ENCODE measurements at places on chromosomes 3 and 15.

- DNase-seq, result no peak
Measured at GRCh38 chr3:70421506-70421905, 109.1 kb upstream of the MDFIC2 start.

DNA sequence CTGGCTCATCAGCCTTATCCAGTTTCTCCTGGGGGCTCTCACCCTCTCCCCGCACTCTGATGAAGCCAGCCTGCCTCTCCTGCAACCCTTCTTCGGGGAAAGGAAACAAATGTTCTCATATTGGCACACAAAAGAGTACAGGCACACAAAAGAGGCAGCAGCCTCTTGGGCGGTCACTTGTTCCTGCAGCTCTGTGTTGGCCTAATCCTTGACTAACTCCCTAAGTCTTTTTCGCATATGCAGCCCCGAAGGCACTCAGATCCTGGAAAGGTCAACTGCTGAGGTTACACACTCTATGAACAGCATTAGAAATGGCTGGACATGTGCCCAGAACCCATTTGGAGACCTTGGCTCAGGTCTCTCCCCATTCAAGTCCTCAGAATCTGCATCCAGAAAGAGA, 7.4 kb upstream of the CAMP start:
- DNase-seq, result no peak

DNA sequence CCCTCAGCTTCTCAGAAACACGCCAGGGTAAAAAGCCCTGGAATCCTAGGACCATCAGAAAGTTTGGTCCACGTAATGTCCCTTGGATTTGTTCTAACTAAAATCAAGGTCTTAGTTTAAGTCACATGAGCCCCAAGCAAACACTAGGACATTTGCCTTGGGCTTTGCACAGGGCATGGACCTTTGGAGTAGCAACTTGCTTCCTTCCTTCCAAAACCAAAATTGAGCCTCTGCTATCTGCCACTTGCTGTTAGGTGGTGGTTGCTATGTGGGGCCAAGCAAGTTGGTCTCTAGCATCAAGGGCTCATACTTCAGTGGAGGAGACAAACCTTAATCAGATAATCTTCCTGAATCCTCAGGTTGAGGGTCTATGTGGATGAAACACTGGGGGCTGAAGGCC, 4.0 kb upstream of the DAG1 start:
- DNase-seq, result no peak

DNA sequence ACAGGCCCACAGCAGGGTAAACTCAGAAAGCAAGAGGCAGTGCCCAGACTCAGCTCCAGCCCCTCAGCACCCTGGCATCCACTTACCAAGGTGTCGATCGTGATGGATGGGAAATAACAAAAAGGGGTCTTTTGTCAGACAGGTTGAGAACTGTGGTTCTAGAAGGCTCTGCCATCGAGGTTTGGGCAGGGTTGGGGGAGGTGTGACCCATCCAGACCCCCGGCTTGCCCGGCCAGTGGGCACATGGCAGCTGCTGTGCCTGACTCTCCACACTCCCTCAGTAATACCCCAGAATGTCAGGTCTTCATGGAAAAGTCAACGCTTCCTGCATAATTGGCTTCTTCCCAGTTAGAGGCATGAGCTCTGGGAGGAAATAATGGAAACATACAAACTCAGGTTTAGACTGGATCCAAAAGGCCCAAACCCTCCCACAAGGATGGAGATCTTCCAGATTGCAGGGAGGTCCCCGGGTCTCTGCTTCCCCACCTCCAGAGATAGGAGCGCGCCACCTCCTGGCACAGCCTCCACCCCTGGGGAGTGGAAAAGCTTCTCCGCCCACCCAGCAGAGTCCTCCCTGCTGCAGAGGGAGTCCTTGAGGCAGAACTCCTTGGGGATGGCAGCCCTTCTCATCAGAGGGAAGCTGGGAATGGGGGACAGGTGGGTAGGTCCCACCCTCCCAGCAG, 149.8 kb upstream of the IQSEC1 start:
- DNase-seq, result no peak

GRCh38 chr3:135558906-135559305, 406.6 kb upstream of the PPP2R3A start:
- no peak for DNase-seq

DNA sequence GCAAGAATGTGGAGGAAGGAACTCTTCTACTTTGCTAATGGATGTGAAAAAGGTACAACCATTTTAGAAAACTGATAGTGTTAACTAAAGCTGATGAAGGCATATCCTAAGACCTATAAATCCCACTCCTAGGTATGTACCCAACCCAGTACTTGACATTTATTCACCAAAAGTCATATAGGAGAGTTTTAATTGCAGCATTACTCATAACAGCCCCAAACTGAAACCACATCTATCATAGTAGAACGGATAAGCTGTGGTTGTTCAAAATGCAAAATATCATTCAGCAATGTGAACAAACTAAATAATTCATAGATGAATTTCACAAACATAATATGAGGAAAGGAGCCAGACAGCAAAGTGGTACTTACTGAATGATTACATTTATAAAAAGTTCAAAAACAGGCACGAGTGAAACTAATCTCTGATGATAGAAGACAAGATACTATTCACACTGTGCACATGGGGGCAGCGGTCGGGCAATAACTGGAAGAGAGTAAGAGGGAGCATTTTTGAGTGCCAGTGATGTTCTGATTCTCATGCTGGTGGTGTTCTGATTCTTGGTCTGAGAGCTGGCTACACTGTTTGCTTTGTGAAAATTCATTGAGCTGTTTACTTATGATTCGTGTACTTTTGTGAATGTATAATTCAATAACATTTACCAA, 34.3 kb downstream of the GOLIM4 start:
- DNase-seq, result no peak

DNA sequence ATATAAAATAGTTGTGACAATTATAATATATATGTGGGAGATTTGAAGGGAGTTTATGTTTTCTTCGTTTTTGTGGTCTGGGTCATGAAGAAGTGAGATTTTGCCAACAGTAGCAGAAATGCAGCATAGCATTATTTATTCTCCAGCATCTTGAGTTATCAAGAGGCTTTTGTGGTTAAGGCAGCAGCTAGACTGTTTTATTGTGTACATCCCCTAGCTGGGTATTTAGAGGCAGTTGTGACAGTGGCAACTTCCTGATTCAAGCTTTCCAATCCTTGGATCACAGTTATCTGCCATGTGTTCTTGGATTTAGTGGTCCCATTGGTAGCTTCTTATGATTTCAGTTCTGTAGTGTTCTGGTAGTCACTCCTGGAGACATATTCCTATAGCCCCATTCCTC, 29.0 kb downstream of the ARIH1 start:
- DNase-seq, result no peak

DNA sequence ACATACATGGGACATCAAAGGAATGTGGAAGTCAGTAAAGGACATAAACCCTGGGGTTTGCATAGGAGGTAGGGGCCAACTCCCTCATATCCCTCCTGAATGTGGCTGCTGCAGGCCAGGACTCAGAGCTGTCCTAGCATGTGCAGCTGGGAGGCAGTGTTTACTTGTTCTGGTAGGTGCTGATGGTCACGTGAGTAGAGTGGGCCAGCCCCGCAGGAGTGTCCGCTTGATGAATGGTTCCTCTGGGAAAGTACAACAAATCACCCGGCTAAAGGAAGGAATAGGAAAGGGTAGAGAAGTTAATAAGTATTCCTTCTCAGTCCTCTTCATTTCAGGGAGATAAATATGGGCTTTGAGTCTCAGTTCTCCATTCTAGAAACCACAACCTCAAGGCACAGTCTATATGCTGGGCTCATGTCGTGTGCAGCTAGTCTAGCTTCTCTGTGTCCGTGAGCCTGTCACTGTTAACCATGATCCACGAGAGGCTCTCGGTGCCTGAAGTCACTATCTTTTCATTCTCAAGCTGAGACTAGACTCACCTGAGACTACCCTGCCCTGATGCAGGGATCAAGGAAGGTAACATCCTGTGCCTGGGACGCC, 17.9 kb downstream of the RIOX2 start:
- DNase-seq, result no peak

- no peak for DNase-seq
Measured at GRCh38 chr3:38254872-38255271, 10.7 kb upstream of the SLC22A13 start.

- no peak for DNase-seq
Measured at GRCh38 chr15:100942656-100943425, 23.7 kb downstream of the LRRK1 start.

DNA sequence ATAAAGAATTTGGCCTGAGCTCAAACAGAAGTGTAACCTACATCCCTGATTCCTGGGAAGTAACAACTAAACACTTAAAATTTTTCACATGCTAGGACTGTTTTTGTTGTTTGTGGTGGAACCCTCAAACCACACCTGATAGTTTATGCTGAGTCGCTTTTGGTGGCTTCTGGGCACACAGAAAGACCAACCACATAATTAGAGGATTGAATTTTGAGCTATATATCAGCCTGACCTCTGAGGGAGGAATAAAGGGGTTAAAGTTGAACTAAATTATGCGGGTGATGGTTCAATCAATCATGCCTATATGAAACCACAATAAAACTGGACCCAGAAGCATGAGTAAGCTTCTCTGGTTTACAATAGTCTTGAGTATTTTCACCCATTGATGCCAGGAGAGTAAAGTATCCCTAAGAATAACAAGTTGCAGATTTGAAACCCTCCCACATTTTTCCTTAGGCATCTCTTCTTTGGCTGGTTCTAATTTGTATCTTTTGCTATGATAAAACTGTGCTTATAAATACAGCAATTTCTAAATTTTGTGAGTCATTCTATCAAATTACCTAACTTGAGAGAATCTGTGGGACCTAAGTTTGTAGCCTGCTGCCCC, 1304.5 kb upstream of the GBE1 start:
- DNase-seq, result no peak

GRCh38 chr15:54273928-54274327, 295.7 kb downstream of the UNC13C start:
- no peak for DNase-seq

DNA sequence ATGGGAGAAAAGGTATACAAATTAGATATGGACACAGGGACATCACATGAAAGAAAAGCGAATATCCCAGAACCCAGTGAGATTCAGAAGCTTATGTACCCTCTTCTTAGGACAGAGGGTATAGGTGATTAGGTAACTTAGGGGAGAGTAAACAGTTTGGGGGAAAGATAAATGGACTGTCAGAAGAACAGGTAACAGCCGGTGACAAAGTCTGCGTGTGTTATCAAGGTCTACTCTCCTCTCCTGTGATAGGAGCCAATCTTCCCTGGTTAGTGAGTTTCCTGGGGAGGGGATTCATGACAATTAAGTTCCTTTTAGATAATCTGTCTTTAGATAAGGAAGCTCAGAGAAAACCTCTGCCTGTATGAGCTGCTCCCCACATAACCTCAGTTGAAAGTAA, 30.6 kb upstream of the SNRPN start:
- no peak for DNase-seq

DNA sequence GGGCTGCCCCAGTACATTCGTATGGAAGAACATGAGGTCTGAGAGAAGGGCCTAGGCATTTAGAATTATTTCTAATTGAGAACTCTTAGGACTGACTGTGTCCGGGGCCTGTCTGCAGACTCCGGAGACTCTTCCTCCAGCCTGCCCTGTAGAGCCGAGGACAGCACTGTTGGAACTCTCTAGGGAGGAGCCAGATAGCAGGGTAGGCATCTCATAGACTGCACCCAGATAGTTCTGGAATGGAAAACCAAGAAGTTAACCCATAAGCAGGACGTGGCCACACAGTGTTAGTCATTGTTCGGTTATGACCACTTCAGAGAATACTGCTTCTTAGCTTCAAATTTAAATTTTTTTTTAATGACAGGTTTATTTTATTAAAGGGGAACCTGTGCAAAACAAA, 59.5 kb downstream of the SNRK start:
- DNase-seq, result no peak

- DNase-seq, result no peak
Measured at GRCh38 chr3:129326595-129326994, 47.9 kb downstream of the HMCES start.

DNA sequence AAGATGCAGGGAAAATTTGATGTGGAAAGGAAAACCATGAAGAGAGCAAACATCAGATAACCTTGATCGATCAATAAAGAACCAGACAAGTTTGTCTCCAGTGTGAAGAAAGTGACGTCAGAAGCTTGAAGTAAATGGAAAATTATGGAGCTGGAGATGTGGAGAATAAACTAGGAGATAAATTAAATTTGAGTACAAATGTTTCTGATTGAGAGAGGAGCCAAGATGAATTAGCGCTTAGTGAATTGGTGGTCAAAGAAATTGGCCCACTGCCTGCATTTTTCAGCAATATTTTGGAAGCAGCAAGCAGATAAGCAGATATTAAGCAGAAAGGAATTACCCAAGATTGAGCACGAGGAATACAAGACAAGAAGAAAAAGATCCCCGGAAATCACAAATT, 567.3 kb upstream of the ZNF385D start:
- no peak for DNase-seq

DNA sequence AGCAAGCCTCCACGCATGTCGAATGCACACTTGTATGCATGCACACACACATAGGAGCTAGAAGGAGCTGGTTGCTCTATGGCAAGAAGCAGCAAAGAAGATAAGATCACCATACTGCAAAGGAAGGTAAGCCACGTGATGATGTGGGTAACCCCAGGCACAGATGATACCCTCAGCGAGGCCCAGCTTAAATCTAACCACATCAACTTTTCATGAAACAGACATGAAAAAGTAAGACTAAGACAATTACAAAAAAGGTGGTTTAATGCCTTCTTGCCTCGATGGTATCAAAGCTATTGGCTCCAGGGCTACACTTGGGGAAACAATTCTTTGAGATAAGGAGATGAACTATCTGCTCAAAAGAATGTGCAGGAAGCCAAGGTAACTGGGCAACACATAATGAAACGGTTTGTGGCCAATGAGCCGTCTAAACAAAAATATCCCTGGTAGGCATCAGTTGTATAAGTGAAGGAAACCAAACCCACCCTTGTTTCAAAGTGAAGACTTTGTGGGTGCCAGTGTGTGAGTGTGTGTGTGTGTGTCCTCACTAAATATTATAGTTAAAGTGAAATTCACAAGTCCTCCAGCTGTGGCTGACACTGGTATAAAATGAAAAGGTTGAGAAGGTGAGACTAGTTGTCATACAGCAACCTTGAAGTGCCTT, 365.7 kb upstream of the ICE2 start:
- DNase-seq, result peak; percentile 43

GRCh38 chr15:35061825-35062737, 23.0 kb downstream of the NANOGP8 start:
- DNase-seq, result no peak

GRCh38 chr3:17510265-17510664, 232.2 kb downstream of the TBC1D5 start:
- DNase-seq, result no peak

GRCh38 chr3:163601426-163601825, 1476.9 kb downstream of the SI start:
- no peak for DNase-seq

DNA sequence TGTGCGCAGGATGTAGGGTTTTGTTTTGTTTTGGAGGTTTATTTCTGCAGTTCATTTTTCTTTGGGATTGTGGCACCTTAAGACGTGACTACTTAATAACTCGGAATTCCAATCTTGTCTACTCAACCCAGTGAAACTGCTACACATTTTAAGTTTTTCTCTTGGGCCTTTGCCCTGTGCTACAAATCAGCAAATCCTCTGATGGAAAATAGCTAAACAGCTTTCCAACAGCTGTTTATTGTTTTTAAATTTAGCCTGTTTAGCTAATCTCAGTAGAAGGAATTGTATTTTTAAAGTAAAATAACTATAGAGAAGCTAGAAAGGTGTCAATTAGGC, 48.4 kb downstream of the OPA1 start:
- no peak for DNase-seq

- no peak for DNase-seq
Measured at GRCh38 chr15:57551715-57552677, 39.7 kb upstream of the MYZAP start.

GRCh38 chr3:74906181-74906580, 291.7 kb upstream of the CNTN3 start:
- no peak for DNase-seq
